ENCODE measurements at places on chromosomes 5 and 9.

- no peak for DNase-seq
Measured at GRCh38 chr5:141832131-141832530, 46.1 kb downstream of the PCDH1 start.

GRCh38 chr9:2158111-2158610 is 143.0 kb downstream of the SMARCA2 start:
- no peak for DNase-seq

DNA sequence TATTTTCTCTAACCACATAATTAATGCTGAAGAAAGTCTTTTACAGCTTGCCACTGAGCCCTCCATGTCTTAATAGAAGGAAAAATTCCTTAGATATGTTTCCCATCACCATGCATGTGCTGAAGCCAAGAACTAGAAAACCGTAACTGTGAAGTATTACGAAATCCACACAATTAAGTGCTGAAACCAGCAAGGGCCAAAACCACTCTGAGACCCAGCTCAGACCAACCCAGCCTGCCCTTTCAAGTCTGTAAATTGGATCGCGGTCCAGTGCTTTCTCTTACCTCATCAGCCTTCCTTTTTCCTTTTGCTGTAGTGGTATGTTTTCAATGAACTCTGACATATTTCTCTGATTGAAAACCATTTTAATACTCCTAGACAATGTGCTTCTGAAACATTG is 26.3 kb downstream of the SEMA5A start:
- no peak for DNase-seq

DNA sequence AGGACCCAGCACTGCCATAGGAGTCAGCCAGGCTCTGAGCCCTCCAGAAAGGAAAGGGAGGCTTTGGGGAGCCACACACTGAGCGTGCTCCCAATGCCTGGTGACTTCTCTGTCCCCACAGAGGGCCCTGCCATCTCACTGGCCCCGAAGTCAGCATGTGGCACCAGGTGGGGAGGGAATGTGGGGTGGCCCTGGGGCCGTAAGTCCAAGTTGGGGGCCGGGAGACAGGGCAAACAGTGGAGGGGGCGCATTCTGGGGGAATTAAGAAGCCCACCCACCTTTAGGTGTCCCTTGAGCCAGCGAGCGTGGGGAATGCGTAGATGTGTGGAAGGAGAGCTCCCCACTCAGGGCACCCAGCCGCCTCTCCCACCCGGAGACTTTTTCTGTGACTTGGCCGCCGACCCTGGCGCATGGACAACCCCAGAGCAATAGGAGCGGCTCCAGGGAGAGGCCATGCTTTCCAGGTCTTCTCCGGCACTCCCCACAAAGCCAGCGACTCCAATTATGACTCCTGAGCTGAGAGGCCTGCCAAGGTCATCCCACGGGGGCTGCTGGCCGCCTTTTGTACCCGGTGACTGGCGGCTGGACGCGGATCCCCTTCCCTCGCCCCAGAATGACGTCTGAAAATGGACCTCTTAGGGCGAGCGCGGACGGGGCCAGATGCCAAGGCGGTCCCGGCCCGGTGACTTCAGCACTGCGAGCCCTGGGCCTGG is 9.8 kb downstream of the IRX1 start:
- DNase-seq, result no peak

Data from stimulated activated CD8-positive, alpha-beta memory T cell treated with anti-CD3 and anti-CD28 coated beads, Interleukin-2, amount 100 ng/mL, for 48 hours (primary cell).